SW480 (cell line): ENCODE measurements at places on chromosomes 13 and 19.

GRCh38 chr19:5030822-5031221 lies 61.9 kb downstream of the KDM4B start:
- DNase-seq, result no peak

GRCh38 chr19:40800339-40800996 lies 1.5 kb downstream of the EGLN2 start:
- DNase-seq, result no peak

- no peak for DNase-seq
Measured at GRCh38 chr13:21987793-21988192, 316.9 kb downstream of the FGF9 start.

- DNase-seq, result no peak
Measured at GRCh38 chr13:97372936-97373335, 61.0 kb upstream of the RAP2A start.

GRCh38 chr13:102658660-102659059 lies 36.2 kb downstream of the METTL21C start:
- DNase-seq, result no peak

DNA sequence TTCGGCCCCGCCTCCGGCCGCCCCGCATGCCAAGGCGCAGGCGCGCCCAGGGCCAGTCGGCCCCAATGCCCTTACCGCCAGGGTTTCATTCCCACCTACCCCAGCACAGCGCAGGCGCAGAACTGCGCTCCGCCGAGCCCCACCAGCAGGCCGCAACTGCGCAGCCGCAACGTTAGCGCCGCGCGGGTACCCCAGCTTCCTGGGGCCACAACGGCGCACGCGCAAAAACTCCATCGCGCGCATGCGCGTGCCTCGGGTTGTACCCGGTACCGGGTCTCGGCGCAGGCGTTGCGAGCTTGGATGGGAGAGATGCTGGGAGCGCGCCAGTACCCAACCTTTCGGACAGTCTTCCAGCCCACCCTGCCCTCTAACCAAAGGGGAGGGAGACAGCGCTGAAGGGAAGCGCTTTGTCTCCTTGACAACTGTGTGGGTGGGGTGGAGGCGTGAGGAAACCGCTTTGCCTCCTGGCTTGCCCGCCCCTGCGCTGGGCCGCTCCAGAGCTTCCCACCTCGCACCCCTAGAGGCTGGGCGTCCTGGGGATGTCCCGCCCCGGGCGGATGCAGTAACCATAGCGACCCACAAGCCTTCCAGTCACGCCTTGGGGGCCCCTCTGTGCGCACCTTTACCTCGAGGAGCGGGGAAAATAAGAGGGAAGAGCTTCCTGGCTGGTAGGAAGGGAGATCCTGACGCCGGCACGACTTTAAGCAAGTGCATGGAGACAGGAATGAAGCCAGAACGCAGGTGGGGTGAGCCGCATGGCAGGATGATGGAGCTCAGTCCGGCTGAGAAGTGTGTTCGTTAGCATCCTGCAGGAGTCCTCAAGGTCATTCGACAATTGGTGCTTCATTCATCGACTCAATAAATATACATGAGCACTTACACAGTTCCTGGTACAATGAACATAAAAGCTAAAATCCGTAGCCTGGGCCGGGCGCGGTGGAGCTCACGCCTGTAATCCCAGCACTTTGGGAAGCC lies 525 bp upstream of the MYPOP start:
- peak; percentile 96 for DNase-seq
